CD4-positive, alpha-beta T cell (primary cell): ENCODE measurements at places on chromosomes 3 and 15.

- DNase-seq = no peak
Observed at GRCh38 chr3:14042680-14043079, 82.0 kb downstream of the CHCHD4 start.

DNA sequence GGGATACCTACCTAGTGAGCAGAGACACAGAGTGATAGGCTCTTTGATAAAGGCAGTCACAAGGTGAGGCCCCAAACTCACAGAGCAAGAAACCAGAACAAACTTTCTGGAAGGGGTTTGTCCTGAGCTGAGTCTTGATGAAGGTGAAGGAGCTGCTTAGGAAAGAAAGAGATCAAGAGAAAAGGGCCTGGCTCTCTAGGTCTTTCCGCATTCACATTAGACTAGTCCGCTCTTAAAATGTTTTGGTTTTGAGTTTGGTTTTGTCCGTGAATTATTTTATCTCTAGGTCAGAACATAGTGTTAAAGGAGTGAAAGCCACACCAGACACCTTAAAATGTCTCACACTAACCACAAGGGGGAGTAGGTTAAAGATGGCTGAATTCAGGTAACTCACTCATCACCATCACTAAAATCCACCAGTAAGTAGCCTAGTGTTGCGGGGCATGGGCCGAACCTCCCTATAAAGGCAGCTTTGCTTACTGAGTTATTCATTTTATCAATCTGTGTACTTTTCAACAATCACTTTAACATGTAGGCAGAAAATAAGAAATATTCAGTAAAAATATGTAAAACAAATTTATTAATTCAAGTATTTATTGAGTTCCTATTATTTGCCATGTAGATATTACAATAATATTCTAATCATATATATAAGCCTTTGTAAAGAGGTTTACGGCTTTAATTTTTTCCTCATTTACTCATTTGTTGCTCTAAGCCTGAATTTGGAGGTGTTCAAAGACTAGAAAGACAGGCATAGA is 121.5 kb upstream of the TSC22D2 start:
- DNase-seq = no peak

DNA sequence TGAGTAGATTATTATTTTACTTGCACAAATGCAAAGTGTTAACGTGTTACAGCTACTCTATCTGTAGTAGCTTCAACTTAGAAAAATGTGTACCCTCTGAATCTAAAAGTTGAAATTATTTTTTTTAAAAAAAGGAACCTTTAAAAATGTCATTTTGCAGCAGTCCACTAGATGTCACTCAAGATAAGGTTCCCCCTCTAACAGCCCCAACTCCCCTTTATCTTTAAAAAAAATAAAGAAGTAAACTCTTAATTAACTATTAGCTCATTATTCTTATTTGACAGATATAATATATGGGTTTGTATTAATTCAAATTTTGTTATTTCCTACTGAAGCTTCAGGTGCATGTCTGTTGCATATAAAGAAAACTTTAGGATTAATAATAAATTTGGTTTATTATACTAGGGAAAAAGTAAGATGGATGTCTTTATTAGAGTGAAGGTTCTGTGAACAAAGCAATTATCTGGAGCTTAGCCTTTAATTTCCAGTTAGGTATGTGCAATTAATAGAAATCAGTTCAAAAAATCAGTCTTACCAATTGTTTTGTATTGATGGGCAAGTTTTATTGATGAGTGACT is 288.5 kb downstream of the VGLL3 start:
- DNase-seq = no peak

- no peak for DNase-seq
Observed at GRCh38 chr3:56591262-56591661, 34.3 kb downstream of the CCDC66 start.

- DNase-seq = no peak
Observed at GRCh38 chr3:136255672-136256406, 5.7 kb downstream of the PCCB start.

DNA sequence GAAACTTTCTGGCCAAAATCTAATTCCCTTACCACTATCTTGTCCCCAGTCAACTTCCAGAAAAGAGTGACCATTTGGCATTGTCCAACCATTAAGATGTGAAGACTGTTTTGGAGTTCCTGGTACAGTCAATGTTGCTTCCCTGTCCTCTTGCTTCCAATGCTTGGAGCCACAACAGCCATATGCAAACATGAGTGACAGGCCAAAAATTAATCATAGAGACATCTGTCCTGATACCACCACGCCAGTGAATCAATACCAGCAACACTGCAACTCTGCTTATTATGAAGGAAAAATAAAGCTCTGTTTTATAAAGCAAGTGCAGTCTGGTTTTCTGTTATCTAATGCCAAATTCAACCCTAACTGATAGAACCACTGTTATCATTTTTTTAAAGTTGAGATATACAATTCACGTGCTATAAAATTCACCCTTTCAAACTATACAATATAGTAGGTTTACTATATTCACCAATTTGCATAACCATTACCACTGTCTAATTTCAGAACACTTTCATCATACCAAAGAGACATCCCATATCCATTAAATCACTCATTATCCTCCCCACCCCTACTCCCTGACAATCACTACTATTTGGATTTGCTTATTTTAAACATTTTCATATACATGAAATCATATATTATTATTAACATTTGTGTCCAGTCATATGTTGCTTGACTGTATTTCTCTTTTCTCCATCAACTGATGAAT is 76.9 kb downstream of the STAG1 start:
- no peak for DNase-seq

GRCh38 chr15:58734859-58735258 is 14.6 kb downstream of the ADAM10 start:
- DNase-seq = no peak

DNA sequence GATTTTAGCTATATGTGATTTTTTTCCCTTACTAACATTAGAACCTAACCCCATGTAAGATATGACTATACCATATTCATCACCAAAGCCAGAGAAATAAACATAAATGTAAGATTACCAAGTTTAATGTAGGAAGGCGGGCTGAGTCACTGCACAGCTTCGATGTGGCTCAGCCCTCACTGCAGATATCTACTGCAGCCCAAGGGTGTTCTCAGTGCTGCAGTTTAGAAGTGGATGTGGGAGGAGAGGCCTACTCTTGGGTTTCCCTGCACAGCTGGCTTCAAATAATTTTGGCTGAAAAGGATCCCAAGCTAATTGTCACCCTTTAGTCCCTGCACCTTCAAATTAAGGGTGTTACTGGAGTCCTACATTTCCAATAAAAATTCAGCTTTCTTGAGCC is 9.3 kb downstream of the ARPP19 start:
- DNase-seq = no peak

- DNase-seq = no peak
Observed at GRCh38 chr3:55270976-55271375, 216.1 kb downstream of the WNT5A start.

DNA sequence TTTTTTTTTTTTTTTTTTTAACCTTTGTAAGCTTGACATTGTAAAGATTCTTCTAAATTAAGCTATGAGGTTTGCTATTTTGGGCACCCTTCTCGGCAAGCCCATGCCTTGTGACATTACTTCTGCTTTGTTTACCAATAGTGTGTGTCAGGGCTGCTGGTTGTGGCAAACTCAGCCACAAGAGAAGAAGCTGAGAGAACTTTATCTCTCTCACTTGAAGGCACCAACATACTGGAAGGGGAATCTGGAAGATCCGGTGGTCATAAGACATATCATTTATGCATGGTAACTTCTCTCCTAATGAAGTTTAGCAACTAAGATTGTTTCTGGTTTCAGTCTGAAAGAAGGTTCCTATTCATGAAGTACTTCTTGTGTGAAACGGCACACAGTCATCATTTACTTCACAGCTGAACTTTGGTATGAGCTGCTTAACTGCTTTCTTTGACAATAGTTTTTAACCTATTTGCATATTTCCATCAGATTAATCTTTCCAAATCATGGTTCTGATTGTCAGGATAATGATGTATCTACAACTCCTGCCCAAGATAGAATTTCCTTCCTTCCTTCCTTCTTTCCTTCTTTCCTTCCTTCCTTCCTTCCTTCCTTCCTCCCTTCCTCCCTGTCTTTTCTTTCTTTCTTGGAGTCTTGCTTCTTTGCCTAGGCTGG is 189.3 kb downstream of the NFKBIZ start:
- no peak for DNase-seq

DNA sequence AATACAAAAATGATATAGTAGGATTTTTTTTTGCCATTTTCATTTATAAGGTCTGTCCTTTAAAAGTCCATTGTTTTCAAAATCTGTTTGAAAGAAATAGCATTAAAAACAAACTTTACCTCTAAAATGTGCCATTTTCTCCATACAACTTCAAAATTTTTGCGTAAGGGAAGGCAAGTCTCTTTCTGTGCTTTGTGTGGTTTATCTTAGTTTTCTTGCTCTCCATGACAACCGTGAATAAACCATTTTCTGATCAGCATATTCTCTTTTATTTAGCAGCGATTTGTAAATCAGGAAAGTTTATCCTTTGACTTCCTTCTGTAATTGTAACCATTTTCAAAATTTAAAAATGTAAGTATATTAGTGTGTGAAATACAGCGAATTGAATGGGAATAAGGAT is 147.9 kb upstream of the CGNL1 start:
- DNase-seq = no peak

DNA sequence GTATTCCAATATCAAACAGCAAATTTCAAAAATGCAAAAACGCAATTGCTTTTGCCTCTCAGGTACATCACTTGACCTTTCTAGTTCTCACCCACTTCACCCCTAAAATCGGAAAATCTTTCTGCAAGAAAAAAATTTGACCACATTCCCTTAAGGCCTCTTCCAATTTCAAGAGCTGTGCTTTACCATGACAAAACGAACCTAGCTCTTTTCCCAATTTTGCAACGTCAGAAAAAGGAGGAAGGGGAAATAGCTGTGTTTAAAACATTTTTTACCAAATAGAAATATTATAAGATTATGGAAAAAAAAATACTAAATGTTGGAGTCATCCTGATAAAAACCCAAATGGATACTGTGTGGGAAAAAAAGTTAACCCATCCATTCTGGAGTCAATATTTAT is 1.1 kb upstream of the NR2C2 start:
- no peak for DNase-seq

DNA sequence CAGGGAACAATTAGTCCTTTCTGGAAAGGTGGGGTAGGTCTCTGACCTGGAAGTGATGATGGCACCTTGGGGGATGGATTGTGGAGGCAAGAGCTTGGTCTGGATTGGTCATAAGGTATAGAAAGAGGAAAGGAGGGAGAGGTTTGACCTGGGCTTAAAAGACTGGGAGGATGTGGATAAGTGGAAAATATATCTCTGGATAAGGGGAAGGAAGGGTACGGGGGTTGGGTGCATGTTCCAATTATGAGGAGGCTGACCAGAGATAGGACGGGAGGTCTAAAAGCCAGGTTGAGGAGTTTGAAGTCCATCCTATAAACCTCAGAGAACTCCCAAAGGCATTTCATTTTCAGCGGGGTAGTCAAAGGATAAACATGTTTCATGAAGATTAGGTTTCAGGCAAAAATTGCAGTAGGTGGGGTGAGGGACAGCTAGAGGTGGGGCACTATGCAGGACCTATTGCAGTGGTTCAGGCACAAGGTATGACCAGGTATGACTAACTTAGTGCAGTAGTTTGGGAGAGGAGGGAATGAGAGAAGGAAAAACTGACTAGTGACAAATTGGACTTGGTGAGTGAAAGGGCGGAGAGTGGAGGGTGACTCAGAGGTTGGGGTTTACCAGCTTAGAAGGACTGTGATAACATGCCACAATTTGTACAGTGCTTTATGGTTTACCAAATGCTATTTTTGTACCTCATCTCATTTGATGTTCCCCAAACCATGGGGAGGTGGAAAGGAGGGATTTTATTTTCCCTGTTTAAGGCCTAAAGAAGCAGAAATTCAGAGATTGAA is 10.7 kb downstream of the PDE8A start:
- no peak for DNase-seq

DNA sequence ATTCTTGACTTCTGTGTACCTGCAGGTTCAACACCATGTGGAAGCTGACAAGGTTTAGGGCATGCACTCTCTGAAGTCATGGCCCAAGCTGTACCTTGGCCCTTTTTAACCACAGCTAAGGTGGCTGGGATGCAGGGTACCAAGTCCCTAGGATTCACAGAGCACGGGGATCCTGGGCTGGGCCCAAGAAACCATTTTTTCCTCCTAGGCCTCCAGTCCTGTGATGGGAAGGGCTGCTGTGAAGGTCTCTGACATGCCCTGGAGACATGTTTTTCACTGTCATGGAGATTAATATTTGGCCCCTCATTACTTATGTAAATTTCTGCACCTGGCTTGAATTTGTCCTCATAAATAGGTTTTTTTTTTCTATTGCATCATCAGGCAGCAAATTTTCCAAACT is 937.5 kb upstream of the ROBO1 start:
- DNase-seq = no peak

DNA sequence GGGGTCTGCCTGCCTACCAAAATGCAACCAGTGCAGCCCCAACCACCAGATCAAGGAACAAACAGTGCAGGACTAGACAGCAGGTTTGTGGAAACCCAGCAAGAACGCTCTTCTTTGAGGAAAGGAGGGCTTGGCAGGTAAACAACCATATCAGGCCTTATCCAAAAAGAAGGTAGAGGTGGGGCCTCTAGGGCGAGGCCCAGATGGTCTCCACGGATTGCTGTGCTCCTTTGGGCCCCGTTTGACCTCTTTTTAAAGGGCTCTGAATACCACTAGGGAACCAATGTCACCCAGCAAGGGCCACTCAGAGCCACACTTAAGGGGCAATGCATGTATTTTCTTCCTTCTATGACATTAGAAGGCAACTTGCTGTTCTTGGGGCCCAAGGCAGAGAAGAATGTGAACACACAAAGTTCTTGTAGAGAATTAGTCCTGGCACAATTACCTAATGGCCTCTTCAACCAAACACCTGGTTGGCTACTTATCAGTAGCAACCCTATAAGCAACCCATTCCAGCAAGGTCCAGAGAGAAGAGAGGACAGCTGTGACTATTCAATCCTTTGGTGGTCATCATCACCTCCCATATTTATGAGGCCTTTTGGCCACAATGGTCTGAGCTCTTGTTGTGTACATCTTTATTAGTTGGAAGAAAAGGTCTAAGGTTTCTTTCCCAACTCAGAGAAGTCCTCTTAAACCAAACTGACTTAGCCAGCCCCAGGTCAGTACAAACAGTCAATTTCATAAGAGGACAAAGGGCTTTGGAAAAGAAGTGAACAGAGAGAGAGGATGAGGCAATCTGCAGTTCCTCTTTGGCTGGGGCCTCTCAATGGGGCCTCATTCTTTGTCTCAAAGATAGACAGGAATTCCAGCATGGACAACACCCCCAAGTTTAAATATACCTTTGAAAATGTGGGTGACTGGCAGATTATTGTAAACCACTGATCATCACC is 36.0 kb downstream of the FOXP1 start:
- DNase-seq = no peak
